ENCODE measurements at places on chromosomes 13 and 19.

DNA sequence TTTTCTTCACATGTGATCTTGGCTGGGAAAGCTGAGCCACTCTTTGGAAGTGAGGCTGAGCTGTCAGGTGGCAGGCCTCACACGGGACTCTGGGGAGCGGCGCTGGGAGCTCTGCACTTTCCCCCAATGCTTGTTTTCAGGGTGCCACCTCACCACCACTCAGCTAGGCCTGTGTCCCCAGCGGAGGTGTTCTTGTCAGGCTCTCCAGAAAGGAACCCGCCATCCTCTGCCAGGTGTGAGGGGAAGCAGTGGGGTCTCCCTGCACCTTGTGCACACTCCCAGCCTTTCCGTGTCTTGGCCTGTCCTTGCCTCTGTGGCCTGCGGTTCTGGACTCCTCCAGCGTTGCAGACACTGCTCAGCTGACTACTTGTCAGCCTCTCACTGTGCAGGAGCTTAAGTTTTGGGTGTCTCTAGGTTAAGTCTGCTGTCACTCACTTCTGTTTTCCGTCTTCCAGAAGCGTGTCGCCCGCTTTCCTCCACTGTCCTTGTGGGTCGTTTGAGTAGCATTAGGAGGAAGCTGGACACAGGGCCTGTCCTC lies 51.9 kb downstream of the GGACT start:
- no peaks in the 10 kb centered on the region for H3K36me3 ChIP-seq
- H3K27me3 ChIP-seq, result no peaks in the 10 kb centered on the region
- peaks cover 17% of the 10 kb centered on the region for H3K4me1 ChIP-seq
- H3K27ac ChIP-seq, result no peak overlapping the region
- no peak for DNase-seq

- no peaks in the 10 kb centered on the region for H3K27me3 ChIP-seq
- H3K36me3 ChIP-seq, result no peaks in the 10 kb centered on the region
- no peak overlapping the region for H3K27ac ChIP-seq
- DNase-seq, result no peak
Measured at GRCh38 chr13:32092496-32092895, 60.9 kb downstream of the FRY start.

DNA sequence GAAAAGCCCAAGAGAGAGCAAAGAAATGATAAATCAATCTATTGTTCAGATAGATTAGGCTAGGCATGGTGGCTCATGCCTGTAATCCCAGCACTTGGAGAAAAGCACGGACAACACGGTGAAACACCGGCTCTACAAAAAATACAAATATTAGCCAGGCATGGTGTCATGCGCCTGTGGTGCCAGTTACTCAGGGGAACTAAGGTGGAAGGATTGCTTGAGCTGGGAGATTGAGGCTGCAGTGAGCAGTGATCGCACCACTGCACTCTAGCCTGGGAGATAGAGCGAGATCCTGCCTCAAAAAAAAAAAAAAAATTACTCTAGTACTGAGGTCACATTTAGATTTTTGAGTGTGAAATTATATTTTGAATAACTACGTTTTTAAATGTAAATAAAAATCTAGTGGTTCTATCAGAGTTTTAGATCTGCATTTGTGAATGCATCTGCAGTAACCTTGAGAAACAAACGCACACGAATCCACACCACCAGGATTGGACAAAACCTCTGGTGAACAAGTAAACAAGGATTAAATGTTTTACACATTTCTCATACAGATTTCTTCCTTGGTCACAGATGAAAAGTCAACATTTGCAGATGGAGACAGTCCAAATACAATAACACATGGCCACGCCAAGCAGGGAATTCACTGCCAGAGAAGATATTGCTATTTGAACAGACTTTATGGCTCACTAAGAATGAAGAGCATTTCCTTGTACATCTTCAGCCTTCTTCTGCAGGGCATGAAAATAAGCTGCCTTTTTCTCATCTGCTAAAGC lies 917.6 kb downstream of the PCDH9 start:
- H3K27ac ChIP-seq, result no peak overlapping the region
- H3K27me3 ChIP-seq, result no peaks in the 10 kb centered on the region
- DNase-seq, result no peak

DNA sequence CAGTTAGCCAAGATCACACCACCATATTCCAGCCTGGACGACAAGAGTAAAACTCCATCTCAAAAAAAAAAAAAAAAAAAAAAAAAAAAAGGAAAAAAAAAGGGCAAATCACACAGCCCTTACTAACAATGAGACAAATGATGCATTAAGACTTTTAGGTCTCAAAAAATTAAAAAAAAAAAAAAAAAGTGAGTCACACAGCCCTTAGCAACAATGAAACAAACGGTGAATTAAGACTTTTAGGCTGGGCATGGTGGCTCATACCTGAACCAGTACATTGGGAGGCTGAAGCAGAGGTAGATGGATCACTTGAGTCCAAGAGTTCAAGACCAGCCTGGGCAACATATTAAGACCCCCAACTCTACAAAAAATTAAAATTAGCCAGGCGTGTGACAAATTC lies 32.4 kb upstream of the EIF3G start:
- no peak for DNase-seq
- no peak overlapping the region for H3K4me3 ChIP-seq
- no peak overlapping the region for H3K27ac ChIP-seq
- no peaks in the 10 kb centered on the region for H3K4me1 ChIP-seq
- H3K36me3 ChIP-seq, result peaks cover 55% of the 10 kb centered on the region

DNA sequence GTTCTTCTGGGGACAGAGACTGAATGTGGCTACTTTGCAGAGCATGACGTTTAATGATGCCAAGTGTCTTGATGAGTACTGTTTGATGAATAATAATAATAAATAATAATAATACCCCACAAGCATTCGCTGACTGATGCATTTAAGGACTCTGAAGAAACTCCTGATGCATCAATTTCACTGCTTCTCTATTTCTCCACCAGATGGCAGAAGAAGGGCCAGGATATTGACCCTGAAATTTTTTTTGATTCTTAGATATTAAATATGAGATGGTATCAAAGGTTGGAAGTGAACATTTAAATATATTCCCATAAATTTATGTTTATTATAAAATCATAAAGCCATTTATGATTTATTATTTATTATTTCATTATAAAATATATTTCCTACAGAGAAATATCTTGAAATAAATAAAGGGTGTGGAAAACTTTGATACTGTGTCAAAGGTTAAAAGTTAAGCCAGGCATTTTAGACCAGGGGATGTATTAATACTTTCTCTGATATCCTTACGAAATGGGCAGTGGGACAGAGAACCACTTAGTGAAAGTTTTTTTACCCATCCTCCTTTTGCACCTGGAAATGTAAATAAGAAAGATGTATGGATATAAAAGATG lies 170.9 kb downstream of the LACC1 start:
- H3K27ac ChIP-seq, result no peak overlapping the region
- H3K27me3 ChIP-seq, result no peaks in the 10 kb centered on the region
- no peaks in the 10 kb centered on the region for H3K4me1 ChIP-seq

- no peaks in the 10 kb centered on the region for H3K4me1 ChIP-seq
- no peak for DNase-seq
- H3K27me3 ChIP-seq, result no peaks in the 10 kb centered on the region
- no peak overlapping the region for H3K4me3 ChIP-seq
Measured at GRCh38 chr13:77919246-77919920, 752 bp upstream of the EDNRB start.

- no peaks in the 10 kb centered on the region for H3K27me3 ChIP-seq
- no peak overlapping the region for H3K27ac ChIP-seq
- no peak overlapping the region for H3K4me3 ChIP-seq
- H3K36me3 ChIP-seq, result peaks cover 17% of the 10 kb centered on the region
- H3K4me1 ChIP-seq, result no peaks in the 10 kb centered on the region
Measured at GRCh38 chr19:16229322-16229641, 31.6 kb downstream of the AP1M1 start.

- H3K4me3 ChIP-seq, result no peak overlapping the region
- H3K27me3 ChIP-seq, result no peaks in the 10 kb centered on the region
- H3K27ac ChIP-seq, result no peak overlapping the region
- no peaks in the 10 kb centered on the region for H3K36me3 ChIP-seq
- DNase-seq, result no peak
- H3K4me1 ChIP-seq, result no peaks in the 10 kb centered on the region
Measured at GRCh38 chr13:26412936-26413716, 144.4 kb upstream of the WASF3 start.

- no peaks in the 10 kb centered on the region for H3K27me3 ChIP-seq
- H3K36me3 ChIP-seq, result no peaks in the 10 kb centered on the region
- peak overlapping the region; percentile 91 for H3K4me3 ChIP-seq
- peaks cover 18% of the 10 kb centered on the region for H3K4me1 ChIP-seq
- H3K27ac ChIP-seq, result peak overlapping the region; percentile 90
Measured at GRCh38 chr19:48720251-48720612, 707 bp upstream of the MAMSTR start.

GRCh38 chr19:12721656-12722565 lies 1.8 kb downstream of the TNPO2 start:
- no peaks in the 10 kb centered on the region for H3K27me3 ChIP-seq
- H3K27ac ChIP-seq, result peak overlapping the region; percentile 60
- H3K4me3 ChIP-seq, result peak overlapping the region; percentile 76
- peaks cover 17% of the 10 kb centered on the region for H3K4me1 ChIP-seq
- DNase-seq, result peak; percentile 58

- H3K4me1 ChIP-seq, result no peaks in the 10 kb centered on the region
- no peaks in the 10 kb centered on the region for H3K27me3 ChIP-seq
- no peak overlapping the region for H3K27ac ChIP-seq
- H3K4me3 ChIP-seq, result no peak overlapping the region
- no peak for DNase-seq
Measured at GRCh38 chr19:4620675-4621074, 18.6 kb upstream of the TNFAIP8L1 start.
